Activated CD4-positive, alpha-beta T cell treated with anti-CD3 and anti-CD28 coated beads for 48 hours (primary cell): ENCODE measurements at places on chromosomes 3 and 15.

GRCh38 chr15:62209821-62210220 lies 44.7 kb upstream of the C2CD4B start:
- no peak for DNase-seq

- DNase-seq = no peak
These were observed 60.0 kb upstream of the FLNB start for GRCh38 chr3:57948080-57948671.

DNA sequence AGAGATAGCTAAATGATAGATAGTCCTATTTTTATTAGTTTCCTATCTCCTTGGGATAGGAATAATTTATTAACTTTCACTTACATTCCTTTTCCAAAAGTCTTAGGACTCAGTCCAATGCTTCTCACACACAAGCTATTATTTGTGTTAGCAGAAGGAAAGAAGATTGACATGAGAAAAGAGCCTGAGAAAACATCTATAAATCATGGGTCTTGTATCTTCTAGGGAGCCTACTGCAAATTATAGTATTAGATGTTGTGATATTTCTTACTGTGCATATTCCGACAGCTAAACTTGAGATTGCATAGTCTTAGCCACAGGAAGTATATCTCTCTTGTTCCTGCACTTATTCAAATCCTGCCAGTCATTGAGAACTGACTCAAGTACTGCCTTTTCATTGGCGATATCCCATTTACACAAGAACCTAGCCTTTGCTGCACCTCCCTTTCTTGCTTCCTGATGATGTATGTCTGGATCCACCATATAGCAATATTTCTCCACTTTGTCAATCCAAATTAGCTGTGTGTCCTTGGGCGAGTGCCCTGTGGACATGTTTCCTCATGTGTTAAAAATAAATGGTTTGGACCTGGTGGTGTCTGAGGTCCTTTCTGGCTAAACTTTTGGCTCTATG lies 245.1 kb upstream of the LMCD1 start:
- no peak for DNase-seq

- no peak for DNase-seq
These were observed 8.8 kb upstream of the FAM174B start for GRCh38 chr15:92664178-92664900.

GRCh38 chr3:12484983-12485327 lies 675 bp downstream of the TSEN2 start:
- DNase-seq = no peak

GRCh38 chr3:72744330-72744729 lies 103.9 kb downstream of the SHQ1 start:
- DNase-seq = no peak
